ENCODE measurements at places on chromosomes 5 and 9.

DNA sequence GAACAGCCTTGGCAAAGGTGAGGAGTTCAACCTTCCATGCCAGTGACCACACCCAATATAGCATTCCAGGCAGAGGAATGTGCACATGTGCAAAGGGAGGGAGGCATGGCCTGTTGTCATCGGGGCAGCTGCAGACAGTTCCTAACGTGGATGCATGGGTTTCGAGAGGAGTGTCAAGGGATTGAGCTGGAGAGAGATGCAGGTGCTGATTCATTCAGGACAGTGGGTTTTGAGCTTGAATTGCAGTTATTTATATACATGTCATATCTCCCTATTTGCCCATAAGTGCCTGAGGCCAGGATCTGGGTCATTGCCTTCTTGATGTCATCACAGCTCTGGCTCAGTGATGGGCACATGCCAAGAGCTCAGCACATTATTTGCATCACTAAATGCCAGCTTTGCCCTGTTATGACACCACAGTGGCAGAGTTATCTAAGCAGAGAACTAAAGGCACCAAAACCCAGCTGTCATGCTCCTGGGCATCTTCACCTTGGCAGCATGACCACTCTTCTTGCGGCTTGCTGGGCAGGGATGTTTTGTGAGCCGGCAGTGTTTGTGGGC is 278.0 kb downstream of the NTRK2 start:
- no peak for DNase-seq

DNA sequence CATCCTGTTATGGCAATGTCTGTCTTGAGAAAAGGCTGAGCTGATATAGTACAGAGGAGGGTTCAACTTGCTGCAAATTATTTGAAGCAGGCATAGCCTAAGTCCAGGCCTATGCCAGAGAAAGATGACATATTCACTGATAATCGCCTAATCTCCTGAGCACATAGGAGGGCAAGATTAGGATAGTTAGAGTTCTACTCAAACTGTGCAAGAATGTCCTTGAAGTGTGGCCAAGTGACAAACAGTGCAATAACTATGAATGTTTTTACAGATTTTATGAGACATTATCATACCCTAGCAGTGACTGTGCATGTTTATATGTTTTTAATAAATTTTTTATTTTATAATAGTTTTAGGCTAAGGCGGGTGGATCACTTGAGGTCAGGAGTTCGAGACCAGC is 96.2 kb downstream of the TSSK1B start:
- no peak for DNase-seq

DNA sequence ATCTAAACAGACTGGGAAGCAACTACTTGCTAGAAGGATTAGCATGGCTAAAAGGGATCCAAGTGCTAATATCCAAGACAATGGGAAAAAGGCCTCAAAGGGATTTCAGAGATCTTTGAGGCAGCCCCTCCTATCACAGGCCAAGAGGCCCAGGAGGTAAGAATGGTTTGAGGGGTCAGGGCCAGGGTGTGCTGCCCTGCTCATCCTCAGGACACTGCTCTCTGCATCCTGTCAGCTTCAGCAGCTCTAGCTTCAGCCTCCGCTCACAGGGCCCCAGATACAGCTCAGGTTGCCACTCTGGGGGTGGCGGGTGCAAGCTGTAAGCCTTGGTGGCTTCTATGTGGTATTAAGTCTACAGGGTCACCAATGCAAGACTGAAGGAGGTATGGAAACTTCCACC is 278.7 kb downstream of the PARP8 start:
- DNase-seq, result no peak

- DNase-seq, result no peak
These were observed 150.3 kb upstream of the COL5A1 start for GRCh38 chr9:134491196-134491835.

- no peak for DNase-seq
These were observed 198.6 kb upstream of the HMHB1 start for GRCh38 chr5:143613329-143613728.

DNA sequence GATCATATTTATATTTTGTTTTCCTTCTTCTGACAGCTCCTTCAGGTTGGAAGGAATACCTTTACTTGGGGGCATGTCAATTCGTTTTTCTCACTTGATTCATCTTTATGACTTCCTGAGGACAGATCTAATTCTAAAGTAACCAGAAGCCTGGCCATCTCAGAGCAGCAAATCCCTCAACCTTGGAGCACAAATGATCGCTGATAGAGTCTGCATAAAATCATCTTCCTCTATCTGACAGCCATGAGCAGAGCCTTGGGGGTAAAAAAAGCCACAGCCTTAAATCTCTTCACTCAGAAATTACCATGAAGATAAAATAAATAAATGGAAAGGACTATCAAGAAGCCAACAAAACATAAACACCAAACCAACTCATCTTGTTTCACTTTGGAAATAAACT is 325.8 kb downstream of the PRR16 start:
- no peak for DNase-seq

DNA sequence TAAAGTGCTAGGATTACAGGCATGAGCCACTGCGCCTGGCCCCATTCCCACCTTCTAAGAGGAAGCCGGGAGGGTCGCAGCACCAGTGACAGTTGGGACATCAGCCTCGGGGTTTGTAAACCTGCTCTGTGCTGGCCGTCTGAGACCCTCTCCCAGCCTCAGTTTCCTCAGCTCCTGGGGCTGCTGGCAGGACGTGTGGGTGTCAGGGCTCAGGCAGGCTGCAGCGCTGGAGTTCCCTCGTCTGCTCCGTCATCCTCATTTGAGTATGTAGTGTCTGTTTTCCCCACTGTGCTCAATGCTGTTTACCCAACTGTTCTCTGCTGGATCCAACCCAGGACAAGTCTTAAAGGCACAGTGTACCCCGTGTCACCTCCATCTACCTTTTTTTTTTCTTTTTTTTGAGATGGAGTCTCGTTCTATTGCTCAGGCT is 2.0 kb upstream of the NINJ1 start:
- DNase-seq, result no peak

DNA sequence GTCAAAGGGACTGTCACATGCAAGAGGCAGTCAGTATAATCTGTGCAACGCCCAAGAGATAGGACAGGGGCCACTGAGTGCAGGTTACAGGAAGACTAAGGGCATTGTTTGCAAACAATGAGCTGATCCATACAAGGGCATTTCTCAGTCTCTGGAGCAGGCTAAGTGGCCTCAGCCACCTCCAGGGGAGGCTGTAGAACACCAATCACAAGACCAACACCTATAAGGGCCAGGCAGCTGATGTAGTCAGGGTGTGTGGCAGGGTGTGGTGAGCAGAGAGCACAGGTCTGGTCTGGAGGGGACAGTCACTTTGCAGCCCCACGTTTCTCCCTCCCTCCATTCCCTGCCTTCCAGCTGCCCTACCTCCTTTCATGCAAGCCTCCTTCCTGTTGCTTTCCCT is 83.2 kb upstream of the ADRA1B start:
- DNase-seq, result no peak

GRCh38 chr9:109381011-109381729 is 60.3 kb upstream of the EPB41L4B start:
- no peak for DNase-seq

- no peak for DNase-seq
These were observed 22.2 kb downstream of the SCAI start for GRCh38 chr9:125121146-125121545.

DNA sequence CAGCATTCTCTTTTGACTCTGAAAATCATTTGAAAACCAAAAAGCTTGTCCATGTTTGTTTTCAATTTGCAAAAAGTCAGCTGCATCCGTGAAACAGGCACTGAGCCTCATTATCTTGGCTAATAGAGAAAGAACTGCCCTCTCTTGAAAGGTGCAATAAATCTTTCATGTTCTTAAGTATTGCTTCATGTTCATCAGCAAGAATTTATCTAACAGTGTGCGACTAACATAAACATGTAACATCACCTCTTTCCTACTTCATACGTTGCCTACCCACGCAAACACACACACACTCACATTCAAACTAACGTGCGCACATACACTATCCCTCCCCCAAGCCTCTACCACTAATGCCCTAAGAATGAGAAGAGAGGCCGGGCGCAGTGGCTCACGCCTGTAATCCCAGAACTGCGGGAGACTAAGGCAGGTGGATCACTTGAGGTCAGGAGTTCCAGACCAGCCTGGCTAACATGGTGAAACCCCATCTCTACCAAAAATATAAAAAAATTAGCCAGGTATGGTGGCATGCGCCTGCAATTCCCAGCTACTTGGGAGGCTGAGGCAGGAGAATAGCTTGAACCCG is 629.7 kb upstream of the ZNF608 start:
- DNase-seq, result no peak

DNA sequence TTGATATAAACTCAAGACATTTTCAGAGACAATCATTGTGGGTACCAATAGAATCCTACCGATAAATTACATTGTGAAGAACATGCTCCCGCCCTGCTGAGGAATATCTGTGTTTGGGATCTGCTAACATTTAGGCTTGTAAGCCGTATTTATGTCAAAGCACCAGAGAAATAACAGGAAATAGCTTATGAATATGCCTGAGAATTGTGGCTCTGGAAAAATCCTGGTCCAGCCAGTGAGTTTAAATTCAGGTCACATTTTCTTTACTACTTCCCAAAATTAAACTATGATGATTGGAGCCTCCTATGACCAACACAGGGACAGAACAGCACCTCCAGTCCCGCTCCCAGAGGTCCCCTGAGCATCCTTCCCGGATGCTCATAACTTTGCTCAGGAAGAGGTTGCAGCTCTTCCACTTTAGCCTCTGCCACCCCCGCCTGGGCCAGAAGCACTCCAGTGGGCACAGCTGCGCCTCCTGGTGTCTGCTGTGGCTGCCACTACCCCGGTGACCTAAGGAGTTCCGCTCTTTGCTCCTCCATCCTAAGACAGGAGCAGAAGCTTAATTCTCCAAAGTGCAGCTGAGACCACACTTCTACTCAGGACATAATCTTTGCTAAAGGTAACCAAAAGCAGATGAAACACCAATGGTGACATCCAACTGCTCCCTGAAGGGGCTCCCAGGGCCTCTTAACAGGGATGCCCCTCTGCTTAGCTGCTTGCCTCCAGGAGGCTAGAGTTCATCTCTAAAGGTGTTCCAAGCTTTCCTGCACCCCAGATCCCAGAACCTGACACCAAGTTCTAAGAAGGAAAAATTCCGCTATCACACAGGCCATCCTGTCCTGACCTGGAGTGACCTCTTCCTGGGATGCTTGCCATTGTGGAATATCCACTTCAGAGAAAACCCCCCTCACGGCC is 58.8 kb downstream of the SLC1A1 start:
- no peak for DNase-seq

DNA sequence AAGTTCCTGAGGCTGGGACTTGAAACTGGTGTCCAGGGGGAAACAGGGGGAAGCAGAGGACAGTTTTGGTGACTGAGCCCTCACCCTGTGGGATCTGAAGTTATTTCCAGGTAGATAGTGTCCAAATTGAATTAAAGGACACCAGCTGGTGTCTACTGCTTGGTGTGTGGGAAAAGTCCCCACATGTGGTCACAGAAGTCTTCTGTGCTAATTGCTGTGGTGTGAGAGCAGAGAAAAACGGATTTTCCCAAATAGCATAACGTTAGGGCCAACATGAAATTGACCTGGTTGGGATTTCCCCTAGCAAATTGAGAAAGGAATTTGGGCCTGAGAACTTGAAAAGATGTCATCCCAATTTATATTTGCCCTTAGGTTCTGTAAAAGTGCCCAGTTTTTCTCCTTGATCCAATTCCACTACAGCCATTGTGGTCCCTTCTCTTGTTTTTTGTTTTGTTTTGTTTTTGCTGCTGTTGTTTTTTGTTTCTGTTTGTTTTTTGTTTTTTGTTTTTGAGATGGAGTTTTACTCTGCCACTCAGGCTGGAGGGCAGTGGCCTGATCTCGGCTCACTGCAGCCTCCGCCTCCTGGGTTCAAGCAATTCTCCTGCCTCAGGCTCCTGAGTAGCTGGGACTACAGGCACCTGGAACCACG is 5.6 kb upstream of the STARD4 start:
- no peak for DNase-seq

DNA sequence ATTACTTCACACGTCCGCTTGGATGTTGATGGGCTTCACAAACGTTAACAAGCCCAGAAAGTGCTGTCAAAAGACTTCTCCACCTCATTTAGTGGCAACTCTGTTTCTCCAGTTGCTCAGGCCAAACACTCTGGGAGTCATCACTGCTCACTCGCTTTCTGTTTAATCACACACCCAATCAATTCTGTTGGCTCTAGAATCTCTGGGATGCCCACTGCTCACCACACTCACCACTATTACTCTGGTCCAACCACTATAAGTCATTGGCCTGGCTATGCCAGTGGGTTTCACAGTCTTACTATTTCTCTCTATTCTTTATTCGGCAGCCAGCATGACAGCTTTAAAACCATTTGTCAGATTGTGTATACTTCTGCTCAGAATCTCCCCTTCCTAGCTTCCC is 163.5 kb downstream of the KDM4C start:
- no peak for DNase-seq

GRCh38 chr5:143582176-143582575 is 178.7 kb upstream of the NR3C1 start:
- no peak for DNase-seq

DNA sequence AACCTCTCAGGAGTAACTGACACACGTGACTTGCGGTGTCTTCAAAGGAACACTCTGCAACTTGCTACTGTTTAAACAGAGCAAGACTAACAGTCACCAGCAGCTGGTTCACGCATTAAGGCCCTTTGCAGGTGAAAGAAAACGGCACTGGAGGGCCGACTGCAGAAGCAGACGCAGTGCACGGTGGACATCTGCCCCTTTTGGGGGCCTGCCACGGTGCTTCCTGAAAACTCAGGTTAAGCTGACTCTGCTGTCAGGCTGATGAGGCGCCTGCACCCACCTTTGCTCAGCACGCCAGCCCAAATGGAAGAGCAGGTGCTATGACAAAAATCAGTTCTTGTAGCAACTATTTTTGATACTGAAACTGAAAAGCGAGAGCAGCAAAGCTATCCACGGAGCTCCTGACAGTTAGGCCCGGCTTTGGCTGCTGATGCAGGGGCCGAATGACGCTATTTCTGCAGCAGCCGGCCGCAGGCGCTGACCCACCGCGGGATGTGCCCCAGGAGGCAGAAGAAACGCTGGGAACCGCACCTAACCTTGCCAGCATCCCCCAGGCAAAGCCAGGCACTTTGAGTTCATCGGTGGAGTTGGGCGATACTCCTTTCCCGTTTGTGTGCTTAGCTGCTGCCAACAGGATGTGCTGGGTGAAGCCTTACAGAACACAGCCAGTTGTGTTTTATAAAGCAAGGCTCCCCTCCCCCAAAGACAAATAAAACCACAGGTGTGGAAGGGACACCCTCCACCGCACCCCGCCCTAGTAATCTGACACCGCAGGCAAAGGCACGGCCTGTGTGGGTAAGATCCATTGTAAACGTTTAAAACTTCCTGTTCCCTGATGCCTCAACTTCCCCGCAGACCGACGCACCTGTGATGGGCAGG is 21.1 kb upstream of the TERT start:
- peak; percentile 95 for DNase-seq

- peak; percentile 21 for DNase-seq
These were observed 8.4 kb upstream of the DMRT3 start for GRCh38 chr9:967903-968641.

- no peak for DNase-seq
These were observed 49.1 kb downstream of the ERAP1 start for GRCh38 chr5:96758621-96759020.

- no peak for DNase-seq
These were observed 1.4 kb downstream of the TMEFF1 start for GRCh38 chr9:100474082-100474923.

- DNase-seq, result no peak
These were observed 193.8 kb downstream of the CSNK1G3 start for GRCh38 chr5:123705741-123706140.
